ENCODE measurements at places on chromosomes 4 and X. TPM values are rescaled to one million over a fixed set of nuclear protein-coding genes. Genes with fewer than 3 reads are reported as not detected.

Gene TMEM156
- not detected for total RNA-seq

Gene RTL3
- 0.88 TPM for total RNA-seq

Gene RBM47
- 7.1 TPM for total RNA-seq

Gene SOX3
- not detected for total RNA-seq

Gene NPY5R
- total RNA-seq = 0.35 TPM

Gene ALB
- 11.3 TPM for total RNA-seq

Gene ATP6AP1
- total RNA-seq = 22.4 TPM
